ENCODE measurements at places on chromosomes 12 and 14.

DNA sequence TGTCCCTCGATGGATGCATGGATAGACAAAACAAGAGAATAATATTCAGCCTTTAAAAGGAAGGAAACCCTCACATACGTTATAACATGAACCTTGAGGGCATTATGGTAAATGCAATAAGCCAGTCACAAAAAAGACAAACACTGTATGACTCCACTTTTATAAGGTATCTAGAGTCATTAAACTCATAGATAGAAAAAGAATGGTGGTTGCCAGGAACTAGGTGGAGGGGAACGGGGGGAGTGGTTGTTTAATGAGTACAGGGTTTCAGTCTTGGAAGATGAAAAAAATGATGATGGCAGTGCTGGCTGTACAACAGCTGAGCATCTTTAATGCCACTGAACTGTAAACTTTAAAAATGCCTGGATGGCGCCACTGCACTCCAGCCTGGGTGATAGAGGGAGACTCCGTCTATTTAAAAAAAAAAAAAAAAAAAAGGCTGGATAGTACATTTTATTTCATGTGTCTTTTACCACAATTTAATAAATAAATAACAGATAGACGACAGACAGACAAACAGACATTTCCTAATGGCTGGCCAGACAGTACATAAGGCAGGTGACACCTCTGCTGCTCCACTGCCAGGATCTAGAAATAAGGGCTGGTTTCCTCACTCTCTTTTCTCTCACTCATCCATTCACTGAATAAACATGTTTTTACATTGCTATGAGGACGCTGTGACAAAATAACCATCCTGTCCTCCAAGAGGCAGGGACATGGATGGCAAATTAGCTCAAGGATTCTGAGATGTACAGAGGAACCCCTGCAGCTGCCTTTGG is 118.8 kb downstream of the FOXN3 start:
- DNase-seq, result no peak

DNA sequence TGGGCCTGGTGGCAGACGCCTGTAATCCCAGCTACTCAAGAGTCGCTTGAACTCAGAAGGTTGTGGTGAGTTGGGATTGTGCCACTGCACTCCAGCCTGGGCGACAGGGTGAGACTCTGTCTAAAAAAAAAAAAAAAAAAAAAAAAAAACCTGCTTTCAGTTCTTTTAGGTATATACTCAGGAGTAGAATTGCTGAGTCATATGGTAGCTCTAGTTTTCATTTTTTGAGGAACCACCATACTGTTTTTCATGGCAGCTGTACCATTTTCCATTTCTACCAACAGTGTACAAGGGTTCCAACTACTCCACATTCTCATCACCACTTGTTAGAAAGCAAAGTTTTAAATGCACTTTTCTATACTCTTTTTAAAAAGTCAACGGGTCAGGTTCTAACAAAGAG is 119.8 kb downstream of the DPF3 start:
- no peak for DNase-seq

- peak; percentile 43 for DNase-seq
These were observed 86.6 kb downstream of the KDM2B start for GRCh38 chr12:121494093-121494787.

DNA sequence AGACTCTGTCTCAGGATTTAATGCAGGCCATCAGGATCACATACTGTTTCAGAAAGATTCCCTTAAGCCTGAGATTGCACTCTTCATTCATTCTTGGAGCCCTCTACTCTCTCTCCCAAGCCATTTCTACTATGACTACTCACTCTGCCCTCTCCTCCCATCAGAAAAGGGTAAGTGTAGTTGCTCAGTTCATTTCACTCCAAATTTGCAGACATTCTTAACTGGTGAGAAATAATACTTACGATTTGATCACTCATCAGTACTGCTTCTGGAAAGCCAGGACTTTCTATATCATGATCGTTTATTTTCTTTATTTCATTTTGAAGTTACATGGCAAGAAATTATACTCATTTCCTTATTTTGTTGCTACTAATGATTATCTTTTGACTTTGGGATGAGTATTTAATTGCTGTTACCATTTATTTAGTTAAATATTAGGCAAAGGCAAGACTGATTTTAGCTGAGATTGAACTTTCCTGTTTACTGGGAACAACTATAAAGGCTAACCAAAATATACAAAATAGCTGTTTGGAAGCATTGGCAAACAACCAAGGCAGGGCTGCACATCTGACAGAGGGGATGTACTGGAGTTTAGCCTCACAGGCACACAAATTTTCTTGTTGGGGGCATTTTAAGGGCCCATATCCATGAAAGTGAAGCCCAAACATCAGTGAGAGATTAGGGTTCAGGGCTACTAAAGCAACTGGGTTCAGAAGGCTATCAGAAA is 4.1 kb upstream of the RERG start:
- DNase-seq, result no peak

- no peak for DNase-seq
These were observed 23.8 kb downstream of the MAP3K9 start for GRCh38 chr14:70785556-70785955.

GRCh38 chr12:52753283-52753682 is 23.9 kb downstream of the KRT76 start:
- no peak for DNase-seq

- DNase-seq, result no peak
These were observed at the start of gene KCNK13 for GRCh38 chr14:90061685-90062126. TSS of gene KCNK13 (plus strand) at chr14:90061994. CDS start at chr14:90062206, 212 bp downstream.

DNA sequence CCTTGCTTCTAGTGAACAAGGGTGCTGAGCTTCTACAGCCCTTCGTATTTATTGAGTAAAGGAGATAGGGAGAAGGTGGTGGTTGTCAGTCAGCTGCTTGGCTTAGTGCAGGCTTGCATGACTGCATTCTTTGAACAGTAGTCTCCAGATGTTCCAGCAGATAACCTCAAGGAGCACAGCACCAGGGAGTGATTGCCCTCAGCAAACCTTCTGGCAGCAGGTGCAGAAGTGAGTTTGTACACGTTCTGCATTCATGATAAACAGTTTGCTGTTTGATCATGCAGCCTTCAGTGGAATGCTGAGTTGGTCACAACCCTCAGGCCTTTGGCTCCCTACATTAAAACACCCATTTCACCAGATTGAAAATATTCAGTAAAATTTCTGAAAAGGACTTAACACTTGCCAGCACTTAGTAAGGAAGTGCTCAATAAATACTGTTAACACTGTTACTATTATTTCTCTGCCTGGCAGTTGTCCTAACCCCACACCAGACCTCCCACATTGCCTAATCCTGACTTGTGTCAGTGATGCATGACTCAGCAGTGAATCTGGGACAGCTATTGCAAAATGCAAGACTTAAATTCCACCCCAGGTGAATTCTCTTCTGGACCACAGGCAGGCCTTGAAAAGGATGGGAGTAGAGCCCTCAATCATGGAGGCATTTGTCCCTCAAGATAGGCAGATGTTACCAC is 18.9 kb upstream of the CARMIL3 start:
- no peak for DNase-seq

GRCh38 chr12:105393587-105393986 is 63.1 kb downstream of the C12orf75 start:
- no peak for DNase-seq

DNA sequence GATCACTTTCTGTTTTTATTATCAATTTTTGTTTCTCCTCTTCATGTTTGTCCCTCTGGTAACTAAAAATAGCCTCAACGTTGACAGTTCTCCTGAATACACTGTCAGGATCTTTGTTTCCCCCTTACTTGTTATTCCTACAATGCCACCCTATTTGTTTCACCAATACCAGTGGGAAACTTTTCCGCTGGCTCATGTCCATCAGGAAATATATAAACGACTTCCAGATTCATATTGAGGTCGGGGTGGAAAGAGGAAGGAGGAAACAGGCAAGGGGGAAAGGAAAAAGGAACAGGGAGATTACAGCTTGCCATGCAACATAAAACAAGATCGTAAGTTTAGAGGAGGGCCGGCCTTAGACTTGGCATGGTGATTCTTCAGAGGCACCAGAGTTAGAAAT is 61.7 kb downstream of the BTBD7 start:
- no peak for DNase-seq

DNA sequence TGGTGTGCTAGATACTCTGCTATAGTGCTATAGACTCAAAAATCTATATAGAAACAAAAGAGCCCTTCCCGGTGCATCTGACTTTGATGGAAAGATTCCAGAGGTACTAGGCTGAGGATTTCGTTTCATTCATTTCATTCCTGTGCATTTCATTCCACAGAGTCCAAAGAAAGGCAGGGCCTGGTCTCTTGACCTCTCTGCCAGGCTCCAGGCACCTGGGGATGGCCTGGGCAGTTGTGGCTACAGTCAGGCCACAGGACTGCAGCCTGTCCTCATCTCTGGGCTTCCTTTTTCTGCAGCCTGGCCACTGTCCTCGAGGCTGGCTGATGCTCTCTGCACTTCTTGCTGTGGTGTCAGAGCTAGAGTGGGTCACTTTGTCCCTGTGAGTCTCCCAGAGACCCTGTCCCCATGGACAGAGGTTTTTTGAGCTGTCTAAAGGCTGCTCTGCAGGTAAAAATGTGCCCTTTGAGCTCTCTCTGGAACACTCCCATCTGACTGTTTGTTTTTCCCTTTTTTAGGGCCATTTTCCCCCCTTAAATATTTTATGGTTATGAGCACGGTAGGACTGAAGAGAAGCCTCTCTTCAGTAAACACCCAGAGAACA is 3.2 kb upstream of the VDR start:
- DNase-seq, result no peak

DNA sequence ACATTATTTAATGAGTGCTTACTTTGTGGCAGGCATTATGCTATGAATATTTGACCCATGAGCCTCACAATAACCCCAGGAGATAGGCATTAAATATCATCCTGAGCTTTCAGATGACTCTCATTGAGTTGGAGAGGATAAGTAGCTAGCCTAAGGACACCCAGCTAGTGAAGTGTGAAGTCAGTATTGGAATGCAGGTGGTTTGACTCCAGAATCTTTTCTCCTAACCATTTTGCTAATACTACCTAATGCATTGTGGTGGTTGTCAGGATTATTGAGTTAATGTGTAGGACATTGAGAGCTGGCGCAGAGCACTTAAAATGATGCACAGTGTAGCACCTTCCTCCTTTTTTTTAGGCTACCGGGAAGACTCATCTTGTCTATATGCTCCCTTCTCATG is 3.8 kb upstream of the CDKL1 start:
- no peak for DNase-seq

DNA sequence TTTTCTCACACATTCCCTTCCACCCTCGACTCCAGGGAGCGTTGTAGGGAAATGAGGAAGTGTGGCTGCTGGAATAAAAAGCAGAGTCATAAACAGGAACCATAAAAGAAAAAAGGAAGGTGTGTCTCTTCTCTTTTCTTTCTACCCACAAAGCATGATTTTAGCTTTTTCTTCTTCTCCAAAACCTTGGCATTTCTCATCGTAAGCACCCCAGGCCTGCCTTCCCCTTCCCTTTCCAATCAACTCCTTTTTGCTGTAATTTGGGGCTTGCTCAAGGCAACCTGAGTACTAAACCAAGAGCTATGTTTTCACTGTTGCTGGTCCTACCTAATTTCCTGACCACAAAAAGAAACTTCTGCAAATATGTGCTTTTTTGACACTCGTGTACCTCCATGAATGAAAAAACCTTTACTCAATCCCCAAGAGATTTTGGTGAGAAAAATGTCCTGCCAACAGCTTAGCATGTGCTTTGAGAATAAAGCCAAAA is 9.2 kb downstream of the PLBD1 start:
- no peak for DNase-seq

GRCh38 chr14:50263321-50263720 is 31.9 kb upstream of the SOS2 start:
- DNase-seq, result no peak

DNA sequence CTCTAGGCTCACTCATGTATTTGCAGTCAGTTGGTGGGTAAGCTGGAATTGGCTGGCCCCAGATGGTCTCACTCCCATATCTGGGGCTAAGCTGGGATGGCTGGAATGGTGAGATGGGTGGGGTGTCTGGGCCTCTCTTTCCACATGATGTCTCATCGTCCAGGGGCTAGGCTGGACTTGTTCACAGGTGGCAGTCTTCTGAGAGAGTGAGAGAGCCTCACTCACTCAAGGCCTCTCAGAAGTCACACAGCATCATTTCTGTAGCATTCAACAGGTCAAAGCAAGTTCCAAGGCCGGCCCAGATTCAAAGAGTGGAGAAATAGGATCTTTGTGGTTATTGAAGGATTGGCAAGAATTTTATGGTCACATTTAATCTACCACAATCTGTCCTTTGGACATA is 102.7 kb downstream of the UNC79 start:
- DNase-seq, result no peak

DNA sequence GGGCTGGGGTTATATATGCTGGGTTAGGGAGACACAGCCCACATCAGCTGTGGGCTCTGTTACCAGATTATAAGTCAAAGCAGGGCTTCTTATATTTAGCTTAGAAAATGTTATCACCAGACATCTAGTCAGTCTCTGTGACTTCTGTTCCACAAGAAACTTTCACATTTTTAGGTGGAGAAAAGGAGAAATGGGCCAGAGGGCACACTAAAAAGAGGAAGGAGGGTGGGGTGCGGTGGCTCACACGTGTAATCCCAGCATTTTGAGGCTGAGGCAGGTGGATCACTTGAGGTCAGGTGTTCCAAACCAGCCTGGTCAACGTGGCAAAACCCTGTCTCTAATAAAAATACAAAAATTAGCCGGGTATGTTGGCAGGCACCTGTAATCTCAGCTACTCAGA is 28.0 kb upstream of the SLC38A1 start:
- DNase-seq, result no peak

DNA sequence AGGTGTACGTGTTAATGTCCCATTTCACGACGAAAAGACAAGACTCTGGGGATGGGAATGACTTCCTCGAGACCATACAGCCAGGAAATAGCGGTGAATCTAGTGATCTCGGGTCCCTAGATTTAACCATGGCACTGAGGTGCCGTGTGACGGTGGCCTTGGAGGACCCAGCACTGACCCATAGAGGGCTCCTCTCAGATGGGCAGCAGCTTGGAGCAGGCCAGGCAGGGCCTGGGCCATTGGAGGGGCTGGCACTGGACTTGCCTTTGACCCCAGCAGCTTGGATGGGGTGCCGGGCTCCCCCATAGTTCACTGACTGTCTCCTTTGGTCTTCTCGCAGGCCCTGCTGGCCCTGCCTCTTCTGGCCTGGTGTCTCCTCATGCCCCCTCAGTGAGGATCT is 5.4 kb downstream of the TCL1B start:
- DNase-seq, result no peak

GRCh38 chr14:26276757-26277156 is 321.1 kb downstream of the NOVA1 start:
- no peak for DNase-seq

DNA sequence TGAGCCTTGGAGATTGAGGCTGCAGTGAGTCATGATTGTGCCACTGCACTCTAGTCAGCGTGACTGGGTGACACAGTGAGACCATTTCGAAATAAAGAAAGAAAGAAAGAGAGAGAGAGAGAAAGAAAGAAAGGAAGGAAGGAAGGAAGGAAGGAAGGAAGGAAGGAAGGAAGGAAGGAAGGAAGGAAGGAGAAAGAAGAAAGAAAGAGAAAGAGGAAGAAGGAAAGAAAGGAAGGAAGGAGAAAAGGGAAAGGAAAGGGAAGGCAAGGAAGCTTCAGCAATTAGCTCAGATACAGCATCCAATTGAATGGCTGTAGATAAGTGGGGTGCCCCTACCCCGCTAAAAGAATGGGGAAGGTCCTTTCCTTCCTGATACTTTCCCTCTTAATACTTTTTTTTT is 9.5 kb upstream of the NAA30 start:
- no peak for DNase-seq
